ENCODE measurements at places on chromosomes 1 and 21. TPM values are rescaled to one million over a fixed set of nuclear protein-coding genes. Genes with fewer than 3 reads are reported as not detected.

SYCP1 gene
- not detected for total RNA-seq

ASCL5 gene
- not detected for total RNA-seq

TEX50 gene
- total RNA-seq = not detected

ANKRD34A gene
- 2.8 TPM for total RNA-seq

EPS15 gene
- 77.1 TPM for total RNA-seq

MYBPH gene
- not detected for total RNA-seq

OR2L8 gene
- total RNA-seq = not detected

TPRG1L gene
- 23.8 TPM for total RNA-seq

RAB25 gene
- total RNA-seq = 0.86 TPM

CD48 gene
- total RNA-seq = 386 TPM

PLA2G2F gene
- total RNA-seq = not detected

CFHR5 gene
- total RNA-seq = not detected

FABP3 gene
- total RNA-seq = 0.62 TPM

ACTN2 gene
- not detected for total RNA-seq

ERICH3 gene
- total RNA-seq = not detected

CLDN17 gene
- total RNA-seq = not detected

IL19 gene
- not detected for total RNA-seq

Measured in activated naive CD8-positive, alpha-beta T cell treated with anti-CD3 and anti-CD28 coated beads, Interleukin-2, amount 10 ng/mL, durations not matched to agents 7 days and 5 days (primary cell).